B cell (primary cell): ENCODE measurements at places on chromosomes 1 and 21. TPM values are rescaled to one million over a fixed set of nuclear protein-coding genes. Genes with fewer than 3 reads are reported as not detected.

SMCP gene
- not detected in 2 replicates for total RNA-seq

JAM2 gene
- total RNA-seq = 0.94 and 1.3 TPM in 2 replicates

IFI44L gene
- total RNA-seq = 4.8 and 5.7 TPM in 2 replicates

OXCT2 gene
- total RNA-seq = 1.0 and 1.5 TPM in 2 replicates

DAB1 gene
- total RNA-seq = not detected in 2 replicates

C1orf21 gene
- total RNA-seq = 0.07 and 0.32 TPM in 2 replicates

MRAP gene
- total RNA-seq = not detected in 2 replicates

RPTN gene
- total RNA-seq = not detected in 2 replicates

MAP10 gene
- 1.9 and 2.0 TPM in 2 replicates for total RNA-seq

PPFIA4 gene
- 0.62 and 0.75 TPM in 2 replicates for total RNA-seq

VASH2 gene
- not detected in 2 replicates for total RNA-seq

ASAP3 gene
- 10.4 and 11.0 TPM in 2 replicates for total RNA-seq

GUCA2B gene
- not detected in 2 replicates for total RNA-seq

TMPRSS3 gene
- 0.12 and 0.22 TPM in 2 replicates for total RNA-seq

AK5 gene
- total RNA-seq = not detected in 2 replicates

GRCh38 chr1:41498804-41499203 is 14.3 kb upstream of the EDN2 start:
- no peak for DNase-seq

GRCh38 chr1:107990606-107991005 is 25.6 kb upstream of the VAV3 start:
- DNase-seq = no peak

GRCh38 chr21:42148584-42148983 is 70.4 kb upstream of the ABCG1 start:
- no peak for DNase-seq

DNA sequence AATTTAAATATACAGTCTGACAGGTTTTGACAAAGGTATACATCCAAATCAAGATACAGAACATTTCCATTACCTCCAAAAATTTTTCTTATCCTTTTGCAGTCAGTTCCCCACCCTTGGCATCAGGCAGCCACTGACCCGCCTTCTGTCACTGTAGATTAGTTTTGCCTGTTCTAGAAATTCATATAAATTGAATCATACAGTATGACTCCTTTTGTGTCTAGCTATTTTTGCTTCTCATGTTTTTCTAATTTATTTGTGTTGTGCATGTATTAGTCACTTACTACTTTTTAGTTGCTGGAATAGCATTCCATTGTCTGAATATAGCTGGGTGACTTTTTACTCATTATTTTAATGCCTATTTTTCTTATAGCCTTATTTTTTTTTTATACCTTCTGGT is 3.8 kb downstream of the UTP25 start:
- no peak for DNase-seq

DNA sequence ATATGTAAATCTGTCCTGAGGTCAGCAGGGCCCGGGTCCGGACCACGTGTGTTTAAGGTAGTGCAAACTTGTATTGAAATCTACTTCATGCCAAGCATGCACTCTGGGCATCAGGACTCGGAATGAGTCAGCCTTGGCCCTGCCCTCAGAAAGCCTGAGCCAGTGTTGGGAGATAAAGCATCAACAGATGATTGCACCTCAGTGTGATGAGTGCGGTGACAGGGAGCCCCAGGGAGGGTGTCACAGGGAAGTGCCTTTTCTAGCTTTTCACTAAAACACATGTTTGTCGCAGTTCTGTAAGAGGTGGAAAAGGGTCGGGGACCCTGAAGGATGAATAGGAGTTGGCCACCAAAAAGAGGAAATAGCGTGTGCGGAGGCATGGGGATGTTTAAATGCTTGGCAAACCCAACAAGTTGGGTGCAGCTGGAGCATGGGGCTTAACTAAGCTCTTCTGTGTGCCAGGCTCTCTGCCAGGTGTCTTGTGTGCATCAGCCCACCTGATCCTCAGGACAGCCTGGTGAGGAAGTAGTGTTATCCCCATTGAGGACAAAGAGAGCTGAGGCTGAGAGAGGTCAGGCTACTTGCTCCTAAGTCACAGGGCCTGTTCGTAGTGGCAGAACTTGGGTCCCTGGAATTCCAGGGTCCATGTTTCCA is 48.2 kb upstream of the EPB41 start:
- DNase-seq = no peak

GRCh38 chr1:184359909-184360308 is 26.9 kb upstream of the C1orf21 start:
- DNase-seq = no peak

GRCh38 chr1:197761654-197762053 is 13.6 kb downstream of the DENND1B start:
- DNase-seq = peak; percentile 20

GRCh38 chr1:232610192-232610901 is 19.6 kb downstream of the SIPA1L2 start:
- DNase-seq = no peak

DNA sequence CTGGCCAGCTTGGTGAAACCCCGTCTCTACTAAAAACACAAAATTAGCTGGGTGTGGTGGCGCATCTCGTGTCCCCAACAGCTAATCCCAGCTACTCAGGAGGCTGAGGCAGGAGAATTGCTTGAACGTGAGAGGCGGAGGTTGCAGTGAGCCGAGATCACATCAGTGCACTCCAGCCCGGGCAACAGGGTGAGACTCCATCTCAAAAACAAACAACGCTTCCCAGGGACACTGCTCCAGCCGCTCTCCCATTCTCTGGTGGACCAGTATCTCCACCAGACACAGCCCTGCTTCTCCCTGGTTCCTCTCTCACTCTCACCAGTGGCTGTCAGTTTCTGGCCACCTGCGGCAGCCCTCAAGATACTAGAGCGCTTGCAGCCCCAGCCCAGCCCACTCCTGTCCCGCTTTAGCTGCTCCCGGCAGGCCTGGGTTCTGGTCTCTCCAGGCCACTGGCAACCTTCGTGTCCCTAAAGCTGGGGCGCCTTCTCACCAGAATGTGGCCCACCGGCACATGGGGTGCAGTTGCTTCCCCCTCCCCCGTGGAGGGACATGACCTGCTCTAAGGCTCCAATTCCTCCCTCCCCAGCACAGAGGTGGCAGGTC is 20.9 kb upstream of the LRRC47 start:
- no peak for DNase-seq

DNA sequence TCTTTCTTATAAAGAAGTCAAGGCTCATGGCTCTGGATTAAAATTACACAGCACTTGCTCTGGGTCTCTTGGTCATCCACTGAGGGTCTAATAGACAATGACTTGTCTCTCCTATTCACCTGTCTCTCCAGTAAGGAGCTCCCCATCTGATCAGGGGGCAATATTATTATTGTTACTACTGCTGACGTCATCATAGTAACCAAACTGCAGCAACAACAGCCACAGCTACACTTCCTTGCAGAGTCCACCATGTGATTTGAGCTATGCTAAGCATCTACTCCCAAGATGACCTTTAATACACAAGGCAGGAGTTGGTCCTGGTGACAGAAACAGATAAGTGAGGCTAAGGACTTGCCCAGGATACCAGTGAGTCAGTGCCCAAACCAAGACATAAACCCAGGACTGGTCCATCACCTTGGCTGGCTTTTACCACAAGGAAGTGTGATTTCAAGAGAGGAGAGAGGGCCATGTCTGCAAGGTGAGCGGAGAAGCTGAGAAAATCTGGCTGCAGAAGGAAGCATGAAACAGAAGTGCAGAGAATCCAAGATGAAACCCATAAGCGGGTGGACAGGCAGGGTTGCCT is 602.5 kb downstream of the PTPRU start:
- no peak for DNase-seq

- DNase-seq = no peak
Measured at GRCh38 chr1:117663156-117663902, 57.5 kb downstream of the TENT5C start.

DNA sequence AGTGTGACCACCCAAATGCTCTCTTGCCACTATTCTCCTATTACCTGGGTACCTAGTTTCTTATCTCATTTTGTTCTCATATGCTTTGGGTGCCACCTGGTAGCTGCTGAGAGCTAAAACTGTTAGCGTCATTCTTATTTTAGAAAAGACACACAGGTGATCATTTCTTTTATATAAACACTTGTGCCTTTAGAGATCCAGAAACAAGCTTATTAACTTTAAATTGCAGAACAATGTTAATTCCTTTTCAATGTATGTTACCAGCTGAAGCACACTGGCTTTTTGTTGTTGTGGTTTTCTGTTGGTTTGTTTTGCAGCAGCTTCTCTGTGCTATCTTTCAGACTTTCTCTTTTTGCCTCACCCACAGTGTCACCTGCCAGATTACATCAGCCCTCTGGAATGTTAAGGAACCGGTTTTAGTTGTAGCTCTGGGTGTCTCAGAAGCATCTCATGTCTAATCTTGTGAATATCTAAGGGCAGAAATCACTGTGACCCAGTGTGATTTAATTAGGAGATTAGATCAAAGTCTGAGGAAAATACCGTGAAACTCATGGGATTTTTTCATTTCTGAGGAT is 43.4 kb upstream of the SLC19A2 start:
- no peak for DNase-seq

GRCh38 chr1:95966866-95967265 is 732.9 kb downstream of the RWDD3 start:
- no peak for DNase-seq

DNA sequence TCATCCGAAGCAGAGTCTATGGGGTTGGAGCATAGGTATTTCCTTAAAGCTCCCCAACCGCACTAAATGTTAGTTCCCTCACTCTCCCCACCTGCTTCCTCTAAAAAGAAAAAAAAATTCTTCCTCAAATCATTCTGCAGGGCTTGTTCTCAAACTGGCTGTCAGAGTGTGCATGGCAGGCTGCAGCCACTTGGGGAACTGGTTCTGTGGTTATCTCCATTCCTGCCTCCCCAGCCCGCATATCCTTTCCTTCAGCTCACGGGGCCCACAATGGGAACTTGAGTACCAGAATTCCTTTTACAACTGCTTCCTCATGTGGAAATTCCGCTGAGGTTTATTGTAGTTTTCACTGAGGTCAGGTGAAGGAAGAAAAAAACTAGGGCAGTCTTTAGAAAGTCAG is 159.2 kb downstream of the PIGK start:
- no peak for DNase-seq

DNA sequence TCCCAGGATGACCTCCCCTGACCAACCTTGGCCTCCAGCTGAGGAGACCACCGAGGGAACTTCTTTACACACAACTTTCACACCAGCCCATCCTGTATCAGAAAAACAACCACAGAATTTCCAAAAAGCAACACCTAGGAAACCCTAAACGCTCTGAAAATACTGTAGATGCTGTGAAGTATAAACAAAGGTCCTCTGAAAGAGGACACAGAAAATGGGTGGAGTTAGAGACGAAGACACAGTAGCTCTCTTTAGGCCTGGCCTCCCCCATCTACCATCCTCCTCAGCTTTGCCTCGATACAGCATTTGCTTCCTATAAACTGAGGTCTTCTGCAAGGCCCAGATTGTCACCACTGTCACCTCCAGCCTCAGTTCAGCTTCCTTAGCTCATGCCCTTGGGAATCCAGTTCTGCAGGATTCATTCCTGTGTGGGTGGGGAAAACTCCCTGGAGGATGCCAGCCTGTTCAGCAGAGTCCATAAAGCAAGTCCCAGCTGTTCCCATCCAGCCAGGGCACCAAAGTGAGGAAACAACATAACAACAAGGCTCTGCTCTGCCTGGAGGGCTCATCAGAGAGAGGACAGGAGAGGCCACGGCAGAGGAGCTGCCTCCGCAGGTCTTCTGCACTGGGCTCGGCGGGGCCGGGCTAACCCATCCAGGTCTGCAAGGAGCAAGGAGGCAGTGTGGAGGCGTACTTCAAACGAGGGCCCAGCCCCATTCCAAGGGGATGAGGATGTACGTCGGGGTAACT is 15.0 kb downstream of the PIK3C2B start:
- no peak for DNase-seq

DNA sequence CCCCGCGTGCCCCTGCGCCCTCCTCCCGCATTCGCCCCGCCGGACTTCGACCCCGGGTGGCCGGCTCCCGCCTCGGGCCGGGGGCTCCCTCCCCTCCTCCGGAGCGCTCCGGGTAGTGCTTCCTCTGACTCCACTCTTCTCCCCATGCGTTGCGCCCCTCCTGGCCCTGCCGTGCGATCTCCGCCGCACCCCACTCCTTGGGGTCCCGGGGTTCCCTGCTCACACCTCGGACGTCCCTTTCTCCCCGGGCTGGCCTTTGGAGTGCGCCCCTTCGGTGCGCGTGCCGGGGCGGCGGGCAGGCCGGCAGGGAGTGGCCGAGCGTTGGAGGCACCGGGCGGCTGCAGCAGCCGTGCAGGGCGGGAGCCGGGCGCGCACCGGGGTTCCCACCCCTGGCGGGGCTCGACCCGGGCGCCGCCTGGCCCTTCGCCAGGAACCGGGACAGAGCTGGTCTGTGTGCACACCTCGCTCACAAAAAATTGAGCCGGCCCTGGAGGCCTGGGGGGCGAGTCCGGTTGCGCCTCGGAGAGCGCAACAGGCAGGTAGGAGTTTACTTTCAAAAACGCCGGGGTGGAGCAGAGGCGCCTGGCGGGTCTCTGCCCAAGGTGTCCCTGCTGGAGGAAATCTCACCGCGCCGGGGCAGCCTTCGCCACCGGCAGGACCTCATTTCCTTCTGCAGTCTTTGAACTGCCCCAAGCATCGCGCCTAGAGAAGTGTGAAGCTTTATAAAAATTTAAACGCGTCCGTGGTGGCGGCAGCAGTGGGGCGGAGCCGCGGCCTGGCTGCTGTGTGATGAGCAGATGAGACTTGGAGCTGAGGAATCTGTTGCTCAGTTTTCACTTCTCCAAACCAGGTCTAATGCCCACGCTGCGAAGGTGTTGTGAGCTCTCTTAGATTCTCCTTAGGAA is 650 bp downstream of the VANGL1 start:
- DNase-seq = peak; percentile 11

GRCh38 chr1:210830034-210831028 is 303.6 kb downstream of the KCNH1 start:
- no peak for DNase-seq

- no peak for DNase-seq
Measured at GRCh38 chr1:30305061-30305460, 418.3 kb downstream of the MATN1 start.

GRCh38 chr21:33708874-33709273 is 66.6 kb downstream of the ITSN1 start:
- no peak for DNase-seq

GRCh38 chr1:47459253-47459788 is 21.5 kb downstream of the FOXD2 start:
- DNase-seq = no peak

- DNase-seq = no peak
Measured at GRCh38 chr1:215617979-215618378, 50.9 kb downstream of the KCTD3 start.

- DNase-seq = peak; percentile 89
Measured at GRCh38 chr1:32336963-32337675, 1.1 kb upstream of the MARCKSL1 start.

DNA sequence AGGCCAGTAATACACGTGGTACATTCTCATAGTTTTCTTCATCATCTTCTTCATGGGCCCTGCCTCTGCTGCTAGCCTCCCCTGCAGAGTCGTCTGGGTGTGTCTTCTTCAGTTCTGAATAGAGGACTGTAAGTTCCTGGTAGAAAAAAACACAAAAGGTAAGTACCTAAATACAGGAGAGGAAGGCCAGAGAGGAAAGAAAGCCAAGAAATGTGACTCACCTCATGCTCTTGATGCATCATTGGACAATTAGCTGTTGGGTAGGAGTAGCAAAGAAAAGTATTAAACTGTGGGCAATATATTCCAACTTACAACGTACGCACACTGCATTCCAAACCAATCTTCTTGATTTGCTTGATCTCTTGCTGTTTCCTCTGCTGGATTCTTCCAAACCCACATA is 21.8 kb downstream of the FCRL3 start:
- no peak for DNase-seq

GRCh38 chr1:12478612-12478985 is 139.4 kb downstream of the DHRS3 start:
- DNase-seq = peak; percentile 33
